Prostate gland (tissue), 2 donors: ENCODE measurements at places on chromosomes 2 and 18.

- DNase-seq, result no peak
Observed at GRCh38 chr2:8146132-8147005, 535.5 kb upstream of the ID2 start.

- no peak for DNase-seq
Observed at GRCh38 chr2:188957646-188958045, 16.5 kb upstream of the COL3A1 start.

DNA sequence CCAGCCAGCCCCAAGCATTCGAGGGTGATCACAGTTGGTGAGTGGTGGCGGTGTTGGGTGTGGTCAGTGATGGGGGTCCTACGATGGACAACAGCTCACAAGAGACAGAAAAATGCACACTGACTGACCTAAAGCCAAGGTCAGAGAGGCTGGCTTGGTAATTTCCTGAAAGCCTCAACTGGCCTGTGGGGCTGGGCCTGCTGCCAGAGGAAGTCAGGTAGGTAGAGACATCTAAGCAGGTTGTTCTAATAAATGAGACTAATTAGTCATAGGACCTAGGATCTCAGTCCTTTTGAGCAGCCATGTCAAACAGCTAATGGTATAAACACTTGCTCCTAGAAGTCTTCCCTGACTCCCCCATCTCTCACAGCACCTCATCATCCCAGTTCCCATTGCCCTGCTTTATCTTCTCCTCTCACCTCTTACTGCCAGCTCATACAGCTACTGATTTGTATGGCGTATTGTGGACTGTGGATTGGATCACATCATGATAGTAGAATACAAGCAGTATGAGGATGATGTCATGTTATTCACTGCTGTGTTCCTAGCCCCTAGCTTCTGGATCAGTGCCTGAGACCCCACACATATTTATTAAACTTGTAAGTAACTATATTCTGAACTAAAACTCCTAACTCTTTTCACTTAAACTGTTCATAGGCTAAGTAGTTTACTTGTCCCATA, 262.9 kb upstream of the KLHL29 start:
- DNase-seq, result no peak

- DNase-seq, result no peak
Observed at GRCh38 chr2:71534201-71534600, 80.8 kb downstream of the DYSF start.

DNA sequence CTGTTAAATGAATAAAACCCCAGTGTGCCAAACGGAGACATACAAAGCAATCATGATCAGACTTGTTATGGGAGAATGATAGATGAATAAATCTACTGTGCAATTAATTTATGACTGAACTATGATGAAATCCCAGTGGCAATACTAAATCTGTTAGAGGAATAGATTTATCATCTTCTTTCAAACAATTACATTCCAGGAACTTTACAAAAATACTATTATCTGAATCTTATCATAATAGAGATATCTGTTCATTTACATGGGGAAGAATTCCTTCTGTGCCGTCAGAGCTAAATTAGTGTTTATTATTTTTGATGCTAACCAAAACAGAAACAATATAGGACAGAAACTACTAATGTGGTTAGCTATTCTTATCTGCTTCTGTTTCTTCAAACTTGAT, 208.5 kb downstream of the CAMKMT start:
- DNase-seq, result no peak

DNA sequence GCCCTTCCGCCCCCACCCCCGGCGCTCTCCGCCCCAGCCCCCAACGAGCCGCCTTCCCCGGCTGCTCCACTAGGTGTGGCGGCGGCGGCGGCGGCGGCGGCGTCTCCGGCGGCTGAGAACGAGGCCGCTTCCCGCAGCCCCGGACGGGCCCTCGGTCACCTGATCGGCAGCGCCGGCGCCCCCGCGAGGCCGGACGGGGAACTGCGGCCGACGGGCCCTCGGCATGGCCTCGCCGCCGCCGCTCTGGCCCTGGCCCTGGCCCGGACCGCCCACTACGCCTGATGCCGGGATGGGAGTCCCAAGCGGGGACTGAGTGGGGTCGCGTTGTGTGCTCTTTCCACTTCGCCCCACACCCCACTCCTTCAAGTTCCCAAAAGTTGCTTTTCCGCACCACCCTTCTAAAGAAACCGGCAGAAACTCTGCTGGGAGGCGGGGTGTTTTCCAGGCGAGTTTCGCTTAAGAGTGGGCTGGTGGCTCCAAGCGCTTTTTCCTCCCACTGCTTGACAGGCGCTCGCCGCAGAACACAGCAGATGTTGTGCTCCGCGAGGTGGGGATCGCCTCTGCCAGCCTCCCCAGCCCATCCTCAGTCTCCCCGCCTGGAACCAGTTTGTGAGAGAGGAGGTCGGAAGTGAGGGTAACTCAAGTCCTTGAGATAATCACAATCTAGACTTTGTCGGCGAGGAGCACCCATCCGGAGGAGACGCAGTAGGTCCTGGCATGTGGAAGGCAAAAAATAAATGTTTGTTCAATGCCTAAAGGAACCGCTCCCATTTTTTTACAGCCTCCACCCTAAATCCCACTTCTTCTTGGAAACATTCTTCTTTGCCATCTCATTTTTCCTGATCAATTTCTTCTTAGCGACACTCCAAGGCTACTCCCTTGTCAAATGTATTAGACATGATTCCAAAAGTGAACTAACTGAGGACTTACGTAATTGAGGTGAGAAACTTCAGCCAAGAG, at the start of gene NCKAP1:
NCKAP1 (minus strand) TSS at position 117 of the 960 bp plus-strand sequence. CDS start 358 bp downstream, outside the sequence.
- DNase-seq, result peak; percentile 90

- DNase-seq, result no peak
Observed at GRCh38 chr2:66582104-66582986, 147.4 kb downstream of the MEIS1 start.

DNA sequence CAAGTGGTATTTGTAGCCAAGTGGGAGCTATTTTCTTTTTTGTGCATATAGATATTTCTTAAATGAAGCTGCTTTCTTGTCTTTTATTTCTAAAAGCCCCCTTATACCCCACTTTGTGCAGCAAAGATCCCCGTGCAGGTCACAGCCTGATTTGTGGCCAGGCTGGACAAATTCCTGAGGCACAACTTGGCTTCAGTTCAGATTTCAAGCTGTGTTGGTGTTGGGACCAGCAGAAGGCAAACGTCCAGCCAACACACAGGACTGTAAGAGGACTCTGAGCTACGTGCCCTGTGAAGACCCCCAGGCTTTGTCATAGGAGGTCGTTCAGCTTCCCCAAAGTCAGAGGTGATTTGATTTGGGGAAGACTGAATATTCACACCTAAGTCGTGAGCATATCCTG, 21.9 kb downstream of the FOSL2 start:
- no peak for DNase-seq

DNA sequence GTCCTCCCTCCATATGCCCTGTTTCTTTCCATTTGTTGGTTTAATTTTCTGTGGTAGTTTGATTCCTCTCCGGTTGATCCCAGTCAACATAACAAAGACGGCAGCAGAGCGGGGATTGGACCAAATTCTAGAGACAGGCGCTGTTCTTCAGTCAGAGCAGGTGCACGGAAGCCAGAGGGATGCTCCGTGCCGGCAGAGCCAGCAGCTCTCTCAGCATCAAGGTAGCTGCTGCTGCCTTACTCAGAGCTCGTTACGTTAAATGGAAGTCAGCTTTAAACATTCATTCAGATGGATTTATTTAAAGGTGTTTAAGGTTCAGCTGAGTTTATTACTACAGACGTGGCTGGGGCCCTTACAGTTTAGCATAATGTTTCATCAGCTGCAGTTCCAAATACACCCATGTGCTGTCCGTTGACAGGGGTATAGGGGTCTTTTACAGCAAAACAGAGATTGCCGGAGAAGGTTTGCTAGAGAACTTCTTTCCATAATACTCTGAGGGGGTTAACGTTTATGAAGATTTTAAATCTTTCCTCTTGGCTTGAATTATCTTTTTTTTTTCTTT, 497.2 kb upstream of the PIK3C3 start:
- DNase-seq, result no peak

- DNase-seq, result no peak
Observed at GRCh38 chr2:81545626-81546025, 1241.1 kb upstream of the LRRTM1 start.

DNA sequence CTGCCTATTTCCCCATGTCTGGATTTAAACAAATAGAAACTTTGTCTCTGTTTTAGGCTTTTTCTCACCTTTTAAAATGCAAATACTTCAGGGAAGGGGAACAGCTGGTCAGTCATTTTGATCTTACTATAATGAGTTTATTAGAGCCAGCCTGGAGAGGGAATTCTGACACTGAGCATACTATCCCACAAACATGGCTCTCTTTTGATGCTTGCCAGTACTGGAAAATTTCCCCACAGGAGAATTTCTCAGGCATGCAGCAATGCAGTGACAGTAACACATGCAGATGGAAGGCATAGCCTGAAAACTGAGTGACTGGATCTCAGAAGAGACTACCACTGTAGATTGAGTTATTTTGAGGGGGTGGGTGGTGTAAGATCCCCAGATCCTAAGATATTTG, 974.3 kb upstream of the CELF4 start:
- no peak for DNase-seq

DNA sequence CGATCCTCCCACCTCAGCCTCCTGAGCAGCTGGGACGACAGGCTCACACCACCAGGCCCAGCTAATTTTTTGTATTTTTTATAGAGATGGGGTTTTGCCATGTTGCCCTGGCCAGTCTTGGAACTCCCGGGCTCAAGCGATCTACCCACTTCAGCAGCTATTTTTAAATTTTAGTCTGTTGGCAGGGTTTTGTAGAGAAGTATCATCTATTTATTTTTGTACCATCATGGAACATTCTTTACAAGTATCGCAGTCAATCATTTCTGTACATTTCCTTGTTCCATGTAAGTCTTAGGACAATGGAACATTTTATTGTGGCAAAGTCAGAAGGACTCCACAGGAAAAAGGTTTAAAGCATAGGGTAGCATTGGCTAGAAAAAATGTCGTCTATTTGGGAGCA, 94.6 kb downstream of the UGGT1 start:
- no peak for DNase-seq

- DNase-seq, result no peak
Observed at GRCh38 chr2:55137024-55137958, 87.0 kb upstream of the RTN4 start.

DNA sequence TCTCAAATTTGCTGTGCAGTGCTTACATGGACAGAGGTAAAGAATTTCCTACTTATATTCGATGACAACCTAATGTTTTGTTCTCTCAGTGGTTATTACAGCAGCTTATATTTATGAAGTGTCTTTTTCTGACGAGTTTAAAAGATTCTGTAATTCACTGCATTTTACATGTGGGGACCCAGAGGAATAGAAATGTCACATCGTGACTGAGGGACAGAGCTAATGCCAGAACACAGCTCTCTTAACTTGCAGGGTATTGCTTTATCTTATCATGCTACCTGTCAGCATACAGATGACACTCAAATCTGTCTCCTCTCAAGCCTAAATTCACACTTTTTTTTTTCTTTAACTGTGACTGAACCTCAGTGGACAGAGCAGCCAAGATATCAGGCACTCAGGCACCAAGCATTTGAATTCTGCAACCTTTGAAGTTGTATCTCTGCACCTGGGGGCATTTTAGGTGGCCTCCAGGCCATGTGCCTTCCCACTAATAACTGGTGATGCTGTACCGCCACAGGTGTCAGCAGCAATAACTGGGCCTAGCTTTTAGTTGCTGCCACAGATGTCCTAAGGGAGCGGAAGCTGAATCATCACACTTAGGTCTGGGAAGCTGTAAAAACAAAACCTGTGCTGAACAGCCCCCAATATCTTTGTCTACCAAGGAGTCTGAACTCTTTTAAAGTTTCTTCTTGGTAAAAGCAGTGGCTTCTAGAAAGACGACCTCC, 315.8 kb upstream of the NRP2 start:
- no peak for DNase-seq

GRCh38 chr2:122692400-122693083, 937.1 kb downstream of the TSN start:
- DNase-seq, result no peak

- DNase-seq, result no peak
Observed at GRCh38 chr2:53670331-53670730, 97.3 kb upstream of the CHAC2 start.
